ENCODE measurements at places on chromosomes 13 and 19.
A peak's percentile ranks its signal among the peaks of the same experiment; 100 is the strongest.

DNA sequence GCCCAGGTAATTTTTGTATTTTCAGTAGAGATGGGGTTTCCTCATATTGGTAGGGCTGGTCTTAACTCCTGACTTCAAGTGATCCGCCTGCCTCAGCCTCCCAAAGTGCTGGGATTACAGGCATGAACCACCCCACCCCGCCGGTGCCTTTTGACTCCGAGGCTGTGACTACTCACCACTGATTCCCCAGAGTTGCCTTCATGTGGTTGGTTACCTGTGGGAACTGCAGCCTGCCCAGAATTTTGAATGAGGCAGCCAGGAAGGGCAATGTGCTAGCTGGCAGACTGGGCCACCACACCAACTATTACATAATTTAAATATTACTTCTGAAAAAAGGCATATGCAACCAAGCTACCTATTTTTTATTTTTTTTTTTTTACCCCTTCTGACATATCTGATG, 42.8 kb downstream of the N4BP2L2 start:
- DNase-seq: no peak

GRCh38 chr19:2867025-2867991, at the start of gene ZNF556:
ZNF556 (plus strand) TSS chr19:2867335; CDS start chr19:2867422, 87 bp downstream.
- DNase-seq: no peak

DNA sequence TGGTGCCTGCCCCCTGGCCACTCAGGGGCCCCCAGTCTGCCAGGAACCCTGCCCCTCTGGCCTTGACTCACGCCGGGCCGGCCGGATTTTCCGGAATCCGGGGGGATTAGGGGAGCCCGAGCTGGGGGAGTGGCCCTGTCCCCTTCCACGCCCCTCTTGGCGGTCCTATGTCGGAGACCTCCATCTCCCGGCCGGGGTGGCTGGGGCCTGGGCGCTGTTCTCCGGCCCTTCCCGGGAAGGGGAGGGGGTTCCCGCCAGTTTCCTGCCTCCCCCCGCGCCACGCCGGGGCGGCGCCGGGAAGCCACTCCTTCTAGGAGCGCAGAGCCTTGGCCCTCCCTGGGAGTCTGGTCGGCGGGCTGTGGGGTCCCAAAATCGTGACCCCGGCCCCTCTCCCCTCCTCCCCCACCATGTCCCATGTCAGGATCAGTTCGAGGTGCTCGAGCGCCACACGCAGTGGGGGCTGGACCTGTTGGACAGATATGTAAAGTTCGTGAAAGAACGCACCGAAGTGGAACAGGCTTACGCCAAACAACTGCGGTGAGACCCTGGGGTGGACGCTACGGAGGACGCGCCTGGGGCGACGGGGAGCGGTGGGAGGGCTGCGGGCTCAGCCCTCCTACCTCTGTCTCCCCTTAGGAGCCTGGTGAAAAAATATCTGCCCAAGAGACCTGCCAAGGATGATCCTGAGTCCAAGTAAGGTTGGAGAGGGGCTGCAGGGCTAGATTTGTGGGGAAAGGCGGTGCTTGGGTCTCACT, 1.3 kb downstream of the TRIP10 start:
- DNase-seq: no peak

GRCh38 chr13:22227895-22228294, 557.0 kb downstream of the FGF9 start:
- no peak for DNase-seq

- DNase-seq: no peak
Observed at GRCh38 chr19:19061506-19061905, 2.3 kb upstream of the SLC25A42 start.

DNA sequence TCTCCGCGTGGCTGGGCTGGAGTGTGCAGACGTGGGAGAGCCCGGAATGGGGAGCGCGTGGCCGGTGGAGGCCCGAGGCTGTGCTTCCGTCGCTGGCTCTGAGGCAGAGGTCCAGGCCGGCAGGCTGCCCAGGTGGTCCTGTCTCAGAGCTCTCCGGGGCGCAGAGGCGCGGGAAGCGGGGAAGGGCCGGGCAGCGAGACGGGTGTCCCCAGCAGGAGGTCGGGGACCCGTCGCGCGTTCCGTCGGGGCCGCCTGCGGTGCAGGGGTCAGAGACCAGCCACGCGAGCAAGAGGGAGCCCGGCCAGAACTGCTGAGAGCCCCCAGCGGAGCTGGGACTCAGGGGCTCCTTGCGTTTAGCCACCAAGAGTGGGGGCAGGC, 1.3 kb upstream of the C1QTNF9 start:
- DNase-seq: no peak

GRCh38 chr19:42683917-42684513, 56.3 kb downstream of the PSG3 start:
- no peak for DNase-seq

GRCh38 chr13:72637561-72637960, 89.9 kb downstream of the MZT1 start:
- DNase-seq: no peak

- no peak for DNase-seq
Observed at GRCh38 chr19:54029930-54030490, 33.7 kb downstream of the VSTM1 start.

GRCh38 chr13:90498096-90498495, 849.4 kb upstream of the MIR17HG start:
- no peak for DNase-seq

DNA sequence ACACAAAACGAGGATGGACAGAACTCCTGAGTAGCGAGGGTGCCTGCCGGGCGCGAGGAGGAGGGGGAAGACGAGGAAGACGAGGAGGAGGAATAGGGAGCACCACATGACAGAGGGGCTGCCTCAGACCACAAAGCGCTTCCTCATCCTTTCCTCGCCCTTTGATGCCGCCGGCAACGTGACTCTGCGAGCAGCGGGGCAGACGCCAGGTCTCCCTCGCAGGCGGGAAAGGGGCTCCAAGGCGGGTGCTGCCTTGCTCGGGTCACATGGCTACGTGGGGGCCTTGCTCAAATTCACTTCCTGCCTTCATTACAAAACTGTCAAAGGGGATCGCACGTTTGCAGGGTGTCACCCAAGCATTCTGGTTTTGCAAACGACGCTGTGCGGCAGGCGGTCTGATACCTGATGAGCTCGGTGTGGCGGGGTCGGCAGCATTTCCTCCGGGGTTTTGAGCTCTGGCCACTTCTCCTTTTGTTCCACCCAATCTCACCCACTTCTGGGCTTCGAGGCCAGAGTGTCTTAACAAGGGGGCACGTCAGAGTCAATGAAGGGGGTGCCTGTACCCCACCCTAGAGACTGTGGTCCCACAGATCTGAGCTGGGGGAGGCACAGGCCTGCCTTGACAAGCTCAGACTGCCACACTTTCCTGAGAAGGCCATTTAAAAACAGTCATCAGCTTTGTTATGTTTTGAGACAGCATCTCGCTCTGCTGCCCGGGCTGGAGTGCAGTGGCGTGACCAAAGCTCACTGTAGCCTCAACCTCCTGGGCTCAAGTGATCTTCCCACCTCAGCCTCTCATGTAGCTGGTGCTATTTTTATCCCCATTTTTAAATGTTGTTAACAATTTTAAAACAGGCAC, 14.9 kb downstream of the MAP2K2 start:
- no peak for DNase-seq

GRCh38 chr19:5096536-5096935, 127.6 kb downstream of the KDM4B start:
- no peak for DNase-seq

DNA sequence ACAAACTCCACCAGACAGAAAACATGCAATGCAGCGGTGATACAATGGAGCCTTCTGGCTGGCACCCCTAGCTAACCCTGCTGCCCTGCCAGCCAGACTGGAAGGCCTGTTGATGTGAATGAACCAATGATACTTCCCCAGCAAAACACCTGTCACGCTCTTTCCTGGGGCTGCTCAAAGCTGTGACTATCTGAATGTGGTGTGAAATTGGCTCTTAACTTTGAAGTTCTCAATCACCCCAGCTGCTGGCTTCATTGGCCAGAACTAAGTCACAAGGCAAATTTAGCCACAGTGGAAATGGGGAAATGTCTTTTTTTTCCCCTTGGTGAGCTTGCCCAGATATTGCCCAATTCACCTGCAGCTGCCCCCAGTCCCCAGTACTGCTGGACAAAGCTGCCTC, 147.3 kb downstream of the SLC7A1 start:
- DNase-seq: no peak

- DNase-seq: peak; percentile 93
Observed at GRCh38 chr19:57240311-57241090, at the start of gene ZNF805. ZNF805 (plus strand) TSS chr19:57240632; CDS start chr19:57240892, 260 bp downstream.

DNA sequence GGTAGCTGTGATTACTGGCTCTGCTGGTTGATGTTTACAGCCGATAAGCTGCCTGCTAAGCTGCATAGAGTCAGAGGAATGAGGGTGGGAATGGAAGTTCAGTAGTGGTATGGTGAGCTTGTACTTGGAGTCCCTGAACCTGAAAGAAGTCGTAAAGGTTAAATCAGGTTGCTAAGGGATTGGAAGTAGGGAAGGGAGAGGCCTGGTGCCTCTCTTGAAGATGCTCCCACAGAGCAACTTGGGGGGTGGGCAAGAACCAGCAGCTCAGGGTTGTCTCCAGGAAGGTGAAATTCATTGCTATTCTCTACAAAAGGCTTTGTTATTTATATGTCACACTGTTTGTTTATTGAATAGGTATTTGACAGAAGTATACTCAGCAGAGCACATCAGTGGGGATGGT, 73.8 kb upstream of the OLFM4 start:
- DNase-seq: no peak

DNA sequence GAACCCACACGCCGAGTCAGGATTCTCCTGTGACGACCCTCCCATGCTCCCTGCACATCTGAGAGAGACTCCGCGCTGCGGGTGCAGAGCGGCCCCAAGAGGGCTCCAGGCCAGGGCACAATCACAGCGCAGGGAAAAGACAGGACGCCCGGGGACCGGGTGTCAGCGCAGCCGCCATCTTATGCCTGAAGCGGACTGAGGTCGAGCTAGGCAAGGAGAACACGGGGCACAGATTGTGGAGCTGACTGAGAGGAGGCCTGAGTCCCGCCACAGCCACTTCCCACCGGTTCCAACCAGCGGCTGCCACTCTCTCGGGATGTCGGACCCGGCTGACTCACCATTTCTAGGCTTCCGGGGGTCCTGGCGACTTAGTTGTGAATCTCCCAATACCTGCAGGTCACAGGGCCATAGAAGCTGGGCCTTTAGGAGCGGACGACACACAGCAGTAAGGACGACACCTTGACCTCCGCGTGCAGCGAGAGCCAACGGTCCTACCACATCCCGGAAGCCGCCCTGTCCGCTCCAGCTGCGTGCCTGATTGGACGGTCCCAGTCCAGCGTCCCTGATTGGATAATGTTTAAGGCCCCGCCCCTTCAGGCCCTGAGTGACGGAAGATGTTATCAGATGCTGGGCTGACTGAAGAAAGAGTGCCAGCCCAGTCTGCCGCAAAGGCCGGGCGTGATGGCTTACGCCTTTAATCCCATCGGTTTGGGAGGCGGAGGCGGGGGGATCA, at the start of gene ZNF728:
Gene ZNF728, minus strand, starts transcription at position 487 of the 733 bp plus-strand sequence. Its CDS starts 146 bp downstream, at position 341.
- no peak for DNase-seq

DNA sequence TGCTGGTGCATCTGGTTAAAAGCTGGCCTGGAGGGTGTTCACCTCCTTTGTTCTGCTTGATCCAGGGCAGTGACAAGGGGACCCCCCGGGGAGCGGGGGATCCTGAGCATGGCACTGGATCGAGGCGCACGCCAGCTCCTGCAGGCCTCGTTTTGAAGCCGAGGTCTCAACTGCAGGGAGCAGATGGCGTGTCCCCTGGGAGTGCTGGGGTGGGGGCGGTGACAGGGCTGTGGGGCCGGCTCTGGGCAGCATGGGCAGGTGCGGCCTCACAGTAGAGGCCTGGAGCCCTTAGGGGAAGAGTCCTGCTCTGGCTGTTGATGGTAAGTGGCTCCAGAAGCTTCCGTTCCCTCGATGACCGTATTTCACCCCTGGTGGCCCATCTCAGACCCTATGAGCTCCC, 51.8 kb downstream of the CRTC1 start:
- DNase-seq: no peak

DNA sequence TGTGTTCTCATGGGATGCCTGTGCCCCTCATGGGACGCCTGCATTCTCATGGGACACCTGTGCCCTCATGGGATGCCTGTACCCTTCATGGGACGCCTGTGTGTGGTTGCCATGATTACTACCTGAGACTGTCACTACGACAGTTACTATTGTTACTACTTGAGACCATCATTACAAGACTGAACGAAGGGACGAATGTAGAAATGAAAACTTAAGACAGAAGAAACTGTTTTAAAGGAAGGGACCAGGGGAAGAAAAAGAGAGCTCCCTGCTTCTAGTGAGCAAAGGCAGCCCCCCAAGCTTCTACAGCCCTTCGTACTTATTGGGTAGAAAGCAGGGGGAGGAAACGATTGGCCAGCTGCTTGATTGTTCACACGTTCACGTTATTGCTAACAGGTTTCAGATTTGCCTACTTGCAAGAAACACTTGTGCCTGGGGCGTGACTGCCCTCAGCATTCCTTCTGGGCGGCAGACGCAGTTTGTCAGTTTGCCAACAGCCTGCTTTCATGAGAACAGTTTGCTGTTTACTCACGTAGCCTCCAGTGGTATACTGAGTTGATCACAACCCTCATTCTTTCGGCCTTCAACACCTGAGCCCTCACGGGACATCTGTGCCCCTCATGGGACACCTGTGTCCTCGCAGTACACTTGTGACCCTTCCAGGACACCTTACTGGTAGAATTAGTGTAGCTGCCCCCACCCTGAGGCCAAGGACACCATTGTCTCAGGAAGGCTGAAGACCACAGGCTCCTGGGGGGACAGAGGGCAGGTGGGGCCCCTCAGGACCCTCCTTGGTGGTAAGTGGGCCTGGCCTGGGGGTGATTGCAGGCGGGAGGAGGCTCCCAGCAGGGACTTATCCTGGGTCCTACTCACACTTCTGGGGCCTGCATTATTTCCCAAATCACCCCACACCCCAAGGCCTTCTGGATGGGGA, 2.5 kb upstream of the S1PR4 start:
- DNase-seq: no peak

GRCh38 chr13:32447894-32448623, 20.1 kb upstream of the N4BP2L1 start:
- DNase-seq: no peak

All from mesothelial cell of epicardium (in vitro differentiated cells).